ENCODE measurements at places on chromosomes 16 and 17.

- peak; percentile 22 for DNase-seq
Observed at GRCh38 chr16:19809121-19809635, 75.5 kb downstream of the GPRC5B start.

GRCh38 chr16:6777624-6778023 lies 555.0 kb upstream of the RBFOX1 start:
- no peak for DNase-seq

DNA sequence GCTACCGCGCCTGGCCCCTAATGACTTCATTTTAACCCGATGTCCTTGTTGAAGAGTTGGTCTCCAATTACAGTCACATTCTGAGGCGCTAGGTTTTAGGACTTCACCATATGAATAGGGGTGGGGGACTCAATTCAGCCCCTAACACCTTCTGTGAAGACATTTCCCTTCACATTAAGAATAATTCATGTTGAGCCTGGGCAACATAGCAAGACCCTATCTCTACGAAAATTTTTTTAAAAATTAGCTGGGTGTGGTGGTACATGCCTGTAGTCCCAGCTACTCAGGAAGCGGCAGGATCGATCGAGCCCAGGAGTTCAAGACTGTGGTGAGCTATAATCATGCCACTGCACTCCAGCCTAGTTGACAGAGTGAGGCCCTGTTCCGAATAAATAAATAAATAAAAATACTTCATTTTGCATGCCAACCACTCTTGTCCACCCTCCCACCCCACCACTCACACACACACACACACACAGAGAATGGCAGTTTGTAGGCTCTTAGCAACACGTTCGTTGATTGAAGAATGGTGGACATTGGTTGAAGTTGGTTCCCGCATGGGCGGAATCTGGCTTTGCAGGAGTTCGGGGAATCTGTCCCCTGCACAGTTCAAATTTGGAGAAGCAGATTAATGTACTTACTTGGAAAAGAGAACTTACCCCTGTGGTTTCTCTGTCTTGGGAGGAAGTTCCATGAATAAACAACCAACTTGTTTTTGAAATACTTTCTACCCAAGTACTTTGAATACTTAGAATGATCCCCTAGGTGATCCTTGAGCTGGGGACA lies 27.8 kb upstream of the TVP23A start:
- no peak for DNase-seq

DNA sequence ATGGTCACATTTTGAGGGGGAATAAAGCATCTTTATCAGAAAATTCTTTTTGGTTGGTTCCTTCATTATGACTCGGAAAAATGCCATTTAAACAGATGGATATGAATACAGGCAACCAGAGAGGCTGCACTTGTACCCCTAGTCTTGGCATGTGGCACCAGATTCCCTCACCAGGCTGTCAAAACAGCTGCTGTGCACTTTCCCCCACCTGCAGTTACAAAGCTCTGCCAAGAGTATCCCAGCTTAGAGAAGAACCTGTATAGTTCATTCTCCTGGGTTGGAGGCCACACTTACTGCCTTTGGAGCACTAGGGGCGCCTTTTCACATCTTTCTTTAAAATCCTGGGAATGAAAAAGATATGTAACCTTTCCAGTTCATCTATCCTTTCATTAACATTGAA lies 190.3 kb downstream of the KIF2B start:
- DNase-seq: no peak

GRCh38 chr17:29582254-29582765 lies 7.1 kb downstream of the GIT1 start:
- no peak for DNase-seq

- peak; percentile 76 for DNase-seq
Observed at GRCh38 chr17:81097134-81097942, 62.4 kb downstream of the BAIAP2 start.

GRCh38 chr16:70553645-70554044 lies 30.0 kb downstream of the SF3B3 start:
- DNase-seq: no peak

- no peak for DNase-seq
Observed at GRCh38 chr17:82017612-82018151, 5.0 kb downstream of the CENPX start.

- DNase-seq: peak; percentile 98
Observed at GRCh38 chr17:7834957-7835813, 1.2 kb downstream of the KDM6B start.

- DNase-seq: no peak
Observed at GRCh38 chr16:57167538-57167937, 18.3 kb downstream of the PSME3IP1 start.

GRCh38 chr17:204427-205147 lies 23.1 kb upstream of the DOC2B start:
- DNase-seq: no peak

- DNase-seq: no peak
Observed at GRCh38 chr16:53736297-53736696, 32.3 kb downstream of the FTO start.

- DNase-seq: no peak
Observed at GRCh38 chr17:17782523-17783115, 54.2 kb downstream of the SREBF1 start.

DNA sequence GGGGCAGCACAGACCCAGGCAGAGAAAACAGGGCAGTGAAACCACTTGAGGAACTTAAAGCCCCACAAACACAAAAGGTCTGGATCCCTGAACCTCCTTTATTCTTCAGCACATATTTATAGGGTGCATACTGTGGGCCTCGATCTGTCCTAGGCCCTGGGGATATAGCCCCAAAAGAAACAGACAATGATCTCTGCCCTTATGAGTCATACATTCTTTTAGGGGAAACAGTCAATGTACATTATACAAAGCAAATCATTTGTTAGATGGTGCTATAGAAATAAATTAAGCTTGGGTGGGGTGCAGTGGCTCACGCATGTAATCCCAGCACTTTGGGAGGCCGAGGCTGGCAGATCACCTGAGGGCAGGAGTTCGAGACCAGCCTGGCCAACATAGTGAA lies 10.0 kb upstream of the HES7 start:
- no peak for DNase-seq

- no peak for DNase-seq
Observed at GRCh38 chr17:4744999-4745969, 5.6 kb upstream of the CXCL16 start.

- no peak for DNase-seq
Observed at GRCh38 chr17:20084621-20085282, 75.6 kb downstream of the SPECC1 start.

DNA sequence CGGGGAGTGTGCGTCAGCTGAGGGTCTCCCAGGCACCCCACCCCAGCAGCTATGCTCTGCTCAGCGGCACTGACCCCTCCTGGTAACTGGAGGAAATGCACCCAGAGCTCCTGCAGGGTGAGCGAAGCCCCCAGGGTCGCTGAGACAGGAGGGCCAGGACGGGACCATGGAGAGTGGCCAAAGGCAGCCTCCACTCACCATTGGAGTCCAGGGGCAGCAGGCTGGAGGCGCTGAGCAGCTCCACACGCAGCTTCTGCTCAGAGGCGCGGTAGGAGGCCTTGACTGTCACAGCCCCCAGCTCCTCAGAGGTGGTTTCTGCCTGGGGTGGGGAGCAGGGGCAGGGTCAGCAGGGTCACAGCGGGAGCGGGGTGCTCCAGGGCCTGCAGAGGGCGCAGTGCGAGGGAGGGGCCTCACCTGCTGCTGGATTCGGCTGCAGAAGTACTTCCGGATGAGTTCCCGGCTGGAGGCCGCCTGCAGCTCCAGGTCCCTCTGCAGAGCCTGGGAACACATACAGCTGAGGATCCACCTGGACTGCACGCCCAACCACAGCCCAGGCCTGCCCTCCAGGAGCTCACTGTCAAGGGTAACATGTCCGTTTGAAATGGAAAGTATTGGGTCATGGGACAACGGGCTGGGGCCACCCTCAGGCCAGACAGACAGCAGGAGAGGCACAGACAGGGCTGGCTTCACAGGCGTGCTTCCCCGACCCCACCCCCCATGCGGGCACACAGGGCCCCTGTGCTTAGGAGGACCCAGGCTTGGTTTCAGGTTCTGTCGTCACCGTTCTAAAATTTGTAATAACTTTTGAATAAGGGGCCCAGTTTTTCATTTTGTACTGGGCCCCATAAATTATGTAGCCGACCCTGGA lies 13.8 kb downstream of the UNC13D start:
- no peak for DNase-seq

- DNase-seq: no peak
Observed at GRCh38 chr16:71917900-71918299, 22.6 kb downstream of the IST1 start.

- peak; percentile 83 for DNase-seq
Observed at GRCh38 chr17:49723423-49723822, 15.7 kb upstream of the SLC35B1 start.

GRCh38 chr16:55585631-55586030 lies 19.1 kb downstream of the CAPNS2 start:
- DNase-seq: no peak

GRCh38 chr16:76985392-76986045 lies 205.5 kb upstream of the MON1B start:
- no peak for DNase-seq

DNA sequence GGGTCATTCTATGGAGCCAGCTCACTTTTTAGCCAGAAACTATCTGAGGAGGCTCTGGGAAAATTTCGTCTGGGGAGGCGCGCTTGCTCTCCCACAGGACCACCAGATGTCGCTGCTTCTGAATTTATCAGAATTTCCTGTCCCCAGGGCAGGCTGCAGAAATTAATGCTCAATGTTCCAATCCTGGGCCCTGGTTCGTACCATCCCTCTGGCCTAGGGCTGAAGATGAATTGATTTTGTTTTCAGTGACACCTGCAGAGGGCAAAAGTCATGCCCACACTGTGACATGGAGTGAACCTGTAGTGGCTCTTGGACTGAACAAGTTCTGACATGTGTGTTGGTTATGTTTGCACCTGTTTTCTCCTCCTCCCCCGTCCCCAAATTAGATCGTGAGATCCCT lies 482.6 kb downstream of the NPIPA7 start:
- no peak for DNase-seq

- DNase-seq: no peak
Observed at GRCh38 chr16:75647112-75647491, 363 bp downstream of the KARS1 start.

DNA sequence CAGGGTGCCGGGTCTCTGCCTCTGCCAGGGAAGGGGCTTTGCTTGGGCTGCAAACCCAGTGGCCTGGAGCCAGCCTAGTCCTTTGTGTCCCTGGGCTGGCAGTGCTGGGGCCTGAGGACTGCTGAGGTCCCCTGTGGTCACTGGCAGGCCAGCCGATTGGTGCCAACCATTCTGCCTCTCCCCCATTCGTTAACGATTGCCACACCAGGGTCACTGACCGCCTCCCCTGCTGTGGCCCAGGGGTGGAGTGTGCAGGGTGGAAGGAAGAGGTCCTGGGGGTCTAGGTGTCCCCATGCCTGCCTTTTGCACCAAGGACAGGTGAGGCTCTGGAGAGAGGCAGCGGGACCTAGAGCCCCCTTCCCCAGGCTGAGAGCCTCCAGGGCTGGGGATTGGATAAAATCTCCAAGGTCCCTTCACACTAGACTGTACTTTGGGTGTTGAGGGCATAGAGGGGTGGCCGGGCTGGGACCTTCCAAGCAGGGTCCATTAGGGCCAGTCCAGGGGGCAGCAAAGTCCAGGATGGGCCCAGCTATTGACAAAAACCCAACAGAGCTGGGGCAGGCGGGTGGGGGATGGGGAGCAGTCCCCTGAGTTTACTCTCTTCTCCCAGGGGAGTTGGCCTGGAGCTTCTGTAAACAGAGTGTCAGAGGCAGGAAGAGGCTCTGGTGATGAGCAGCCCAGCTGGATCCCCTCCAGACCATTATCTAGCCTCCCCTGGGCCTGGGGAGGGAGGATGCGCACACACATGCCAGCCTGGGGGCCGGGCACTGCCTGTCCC lies 1.1 kb downstream of the VASN start:
- DNase-seq: peak; percentile 30

GRCh38 chr17:80426671-80427326 lies 11.8 kb downstream of the ENDOV start:
- DNase-seq: peak; percentile 66

DNA sequence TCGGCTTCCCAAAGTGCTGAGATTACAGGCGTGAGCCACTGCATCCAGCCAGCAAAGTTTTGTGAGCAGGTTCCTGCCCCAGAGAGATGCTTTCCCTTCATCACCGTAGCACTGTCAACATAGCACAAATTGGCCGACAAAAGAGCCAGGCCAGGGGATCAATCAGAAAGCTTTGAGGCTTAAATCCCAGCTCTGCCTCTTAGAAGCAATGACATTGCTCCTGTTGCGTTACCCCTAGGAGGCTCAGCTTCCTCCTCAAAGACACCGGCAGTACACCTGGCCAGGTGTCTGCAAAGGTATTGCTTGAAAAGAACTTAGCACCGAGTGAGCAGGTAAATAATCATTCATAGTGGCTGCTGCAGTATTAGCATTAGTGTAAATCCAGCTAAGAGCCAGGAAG lies 86.5 kb downstream of the NDE1 start:
- no peak for DNase-seq

GRCh38 chr17:38719289-38719942 lies 10.7 kb upstream of the CISD3 start:
- DNase-seq: no peak

GRCh38 chr16:1494129-1494640 lies 1.0 kb downstream of the TELO2 start:
- DNase-seq: peak; percentile 68

DNA sequence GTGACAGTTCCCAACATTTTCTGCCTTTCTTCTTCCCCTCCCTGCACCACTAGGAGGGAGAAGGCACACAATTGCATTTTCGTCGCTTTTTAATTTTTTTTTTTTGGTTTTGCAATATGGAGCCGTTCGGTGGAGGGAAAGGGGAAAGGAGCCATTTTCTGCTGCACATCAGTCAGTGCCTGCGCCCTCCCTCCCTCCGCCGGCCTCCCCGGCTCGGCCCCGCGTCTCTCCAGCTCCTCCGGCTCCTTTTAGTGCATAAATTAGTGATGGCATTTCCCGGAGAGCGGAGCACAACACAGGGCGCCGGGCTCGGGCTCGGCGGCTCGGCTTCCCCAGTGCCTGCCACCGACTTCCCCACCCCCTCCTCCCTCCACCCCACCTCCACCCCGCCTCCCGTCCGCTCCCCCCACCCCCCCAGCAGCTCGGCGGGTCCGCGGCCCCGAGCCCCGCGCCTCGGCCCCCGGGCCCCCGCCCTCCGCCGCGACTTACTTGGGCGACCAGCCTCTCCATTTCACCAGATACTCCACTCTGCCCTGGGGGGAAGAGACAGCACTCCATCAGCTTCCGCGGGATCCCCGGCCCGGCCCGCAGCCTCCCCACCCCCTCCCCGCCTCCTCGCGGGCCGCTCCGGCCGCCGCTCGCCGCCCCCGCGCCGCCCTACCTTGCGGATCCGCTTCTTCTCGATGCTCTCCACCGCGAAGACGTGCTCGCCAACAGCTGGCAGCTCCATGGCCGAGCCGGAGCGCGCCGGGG lies 542 bp downstream of the CBX4 start:
- peak; percentile 44 for DNase-seq

GRCh38 chr16:12559714-12560113 lies 244.0 kb downstream of the CPPED1 start:
- DNase-seq: no peak

GRCh38 chr16:51175081-51175480 lies 24.0 kb upstream of the SALL1 start:
- DNase-seq: no peak

DNA sequence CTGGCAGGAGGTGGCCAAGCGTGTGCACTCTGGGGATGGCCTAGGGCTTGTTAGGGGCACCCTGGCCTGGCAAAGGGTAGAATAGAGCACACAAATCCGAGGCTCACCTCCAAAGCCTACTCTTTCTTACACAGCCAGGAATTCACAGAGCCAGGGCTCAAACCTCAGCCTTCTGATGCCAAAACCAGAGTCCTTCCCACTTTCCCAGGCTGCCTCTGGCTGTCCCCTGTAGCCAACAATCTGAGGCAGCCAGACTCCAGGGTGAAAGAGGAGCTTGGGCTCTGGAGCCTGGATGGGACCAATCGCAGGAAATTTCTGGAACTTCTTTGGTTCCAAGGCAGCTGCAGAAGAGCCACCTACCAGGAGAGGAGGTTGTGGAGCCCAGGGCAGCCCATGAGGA lies 127.9 kb downstream of the COPRS start:
- DNase-seq: no peak
